Stimulated activated CD4-positive, alpha-beta T cell treated with anti-CD3 and anti-CD28 coated beads, Interleukin-12 subunit alpha, Interleukin-12 subunit beta, amount 100 ng/mL, for 4 hours (primary cell): ENCODE measurements at places on chromosomes 16 and 17.

GRCh38 chr16:50802000-50802399 lies 60.1 kb downstream of the CYLD start:
- DNase-seq, result no peak

- no peak for DNase-seq
Observed at GRCh38 chr16:11588321-11589197, 1.8 kb upstream of the LITAF start.

DNA sequence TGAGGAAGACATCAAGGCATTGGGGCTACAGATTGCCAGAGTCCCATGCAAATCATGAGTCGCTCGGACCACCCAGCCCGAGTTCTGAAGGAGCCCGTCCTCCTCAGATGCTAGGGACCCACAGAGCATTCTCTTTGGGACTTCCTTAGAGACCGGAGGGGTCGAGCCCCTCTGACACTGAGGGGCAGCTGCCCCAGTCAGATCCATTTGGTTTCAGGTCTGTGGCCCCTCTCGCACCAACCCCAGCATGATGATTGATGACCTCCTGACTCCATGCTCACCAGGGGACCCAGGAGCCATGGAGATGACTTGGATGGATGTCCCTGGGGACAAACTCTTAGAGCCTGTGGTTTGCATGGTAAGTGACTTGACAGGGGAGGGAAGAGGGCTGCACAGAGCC lies 8.0 kb downstream of the PDF start:
- DNase-seq, result no peak

DNA sequence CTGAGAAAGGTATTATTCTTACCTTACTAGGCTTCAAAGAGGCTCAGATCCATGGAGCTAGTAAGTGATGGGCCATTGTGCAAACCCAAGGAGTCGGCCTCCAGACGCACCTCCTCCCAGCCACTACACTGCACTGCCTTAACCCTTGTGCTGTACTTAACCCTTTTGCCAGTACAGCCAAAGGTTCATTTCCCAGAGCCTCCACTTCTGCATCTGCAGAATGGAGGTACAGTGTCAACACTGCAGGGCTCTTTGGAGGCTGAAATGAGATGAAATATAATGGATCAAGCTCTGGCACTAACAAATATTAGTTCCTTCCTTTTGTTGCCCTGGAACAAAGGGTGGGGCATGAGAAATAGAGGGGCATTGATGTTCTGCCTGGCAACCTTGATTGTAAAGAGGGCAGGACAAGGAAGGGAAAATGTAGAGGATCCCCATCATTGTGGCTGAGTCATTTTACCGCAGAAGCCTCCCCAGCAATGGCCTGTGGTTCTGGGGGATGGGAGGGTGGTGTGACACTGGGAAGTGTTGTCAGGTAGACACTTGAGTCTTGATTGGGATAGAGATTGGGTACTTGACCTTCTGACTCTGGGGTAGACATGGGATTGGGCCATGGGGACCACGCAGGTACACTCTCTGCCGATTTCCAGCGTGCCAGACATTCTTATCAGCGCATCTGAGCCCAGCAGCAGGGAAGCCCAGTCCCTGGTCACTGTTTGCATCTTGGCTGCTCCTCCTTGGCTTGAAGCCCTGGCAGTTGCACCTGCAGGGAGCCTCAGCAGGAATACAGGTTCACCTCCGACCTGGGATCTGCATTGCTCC lies 84.0 kb downstream of the MSI2 start:
- no peak for DNase-seq

DNA sequence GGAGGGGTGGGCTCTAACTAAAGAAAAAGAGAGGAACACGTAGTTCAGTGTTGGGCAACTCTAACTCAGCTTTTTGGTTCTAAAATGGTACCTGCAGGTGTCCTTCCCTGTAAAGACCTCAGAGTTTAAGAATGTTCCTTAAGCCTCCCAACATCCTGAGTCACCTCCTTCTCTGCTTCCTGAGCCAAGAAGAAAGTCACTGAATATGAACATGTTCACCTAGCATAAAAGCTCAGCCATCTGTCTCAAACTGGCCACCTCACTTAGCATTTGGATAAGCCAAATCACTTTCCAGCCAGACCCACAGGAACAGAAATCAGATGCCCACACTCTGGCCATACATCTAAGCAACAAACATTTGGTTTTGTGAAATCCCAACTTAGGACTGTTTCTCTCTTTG lies 3.7 kb downstream of the TMEM98 start:
- no peak for DNase-seq

GRCh38 chr17:17840751-17841591 lies 4.2 kb upstream of the SREBF1 start:
- no peak for DNase-seq

- no peak for DNase-seq
Observed at GRCh38 chr17:66687570-66688284, 147.2 kb upstream of the CACNG5 start.

DNA sequence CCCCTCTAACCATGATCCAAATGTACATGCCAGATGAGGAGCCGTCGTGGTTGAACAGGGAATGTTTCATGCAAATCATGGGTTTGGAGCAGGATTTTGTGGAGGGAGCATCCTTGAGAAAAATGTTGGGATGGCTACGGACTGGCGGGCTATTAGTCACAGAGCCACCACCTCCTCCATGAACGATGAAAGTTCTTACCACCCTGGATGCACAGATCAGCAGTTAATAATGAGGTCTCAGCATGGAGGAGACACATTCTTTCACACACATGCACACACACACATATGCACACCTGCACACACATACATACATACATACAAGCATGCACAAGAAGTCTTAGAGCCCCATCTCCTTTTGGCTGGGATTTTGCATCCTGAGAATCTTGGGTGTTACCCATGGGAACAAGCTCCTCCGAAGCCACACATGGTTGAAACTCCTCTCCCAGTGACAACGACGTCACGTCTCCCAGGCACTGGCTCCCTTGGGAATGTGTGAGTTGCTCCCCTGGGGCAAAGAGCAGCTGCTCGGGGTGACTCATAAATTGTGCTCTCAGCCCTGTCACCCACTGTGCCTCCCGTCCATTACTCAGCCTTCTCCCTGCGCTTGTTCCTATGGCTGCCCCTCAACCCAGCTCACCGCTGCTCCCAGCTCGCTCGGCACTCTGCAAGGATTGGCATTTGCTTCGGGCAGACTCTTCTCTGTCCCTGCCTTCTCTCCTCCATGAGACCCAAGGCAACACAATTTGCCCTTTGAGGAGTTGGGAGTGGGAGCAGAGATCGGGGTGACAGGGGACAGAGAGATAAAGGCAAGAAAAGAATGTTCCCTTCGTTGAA lies 344.6 kb downstream of the SOX9 start:
- no peak for DNase-seq

GRCh38 chr16:59690216-59690615 lies 956.1 kb upstream of the GOT2 start:
- DNase-seq, result no peak

- DNase-seq, result no peak
Observed at GRCh38 chr16:86138121-86139085, 239.4 kb downstream of the IRF8 start.

- DNase-seq, result no peak
Observed at GRCh38 chr16:82259731-82260130, 89.7 kb upstream of the MPHOSPH6 start.

GRCh38 chr16:9630119-9630518 lies 538.7 kb downstream of the HAPSTR1 start:
- no peak for DNase-seq

GRCh38 chr17:5540321-5540720 lies 44.0 kb downstream of the NLRP1 start:
- no peak for DNase-seq

DNA sequence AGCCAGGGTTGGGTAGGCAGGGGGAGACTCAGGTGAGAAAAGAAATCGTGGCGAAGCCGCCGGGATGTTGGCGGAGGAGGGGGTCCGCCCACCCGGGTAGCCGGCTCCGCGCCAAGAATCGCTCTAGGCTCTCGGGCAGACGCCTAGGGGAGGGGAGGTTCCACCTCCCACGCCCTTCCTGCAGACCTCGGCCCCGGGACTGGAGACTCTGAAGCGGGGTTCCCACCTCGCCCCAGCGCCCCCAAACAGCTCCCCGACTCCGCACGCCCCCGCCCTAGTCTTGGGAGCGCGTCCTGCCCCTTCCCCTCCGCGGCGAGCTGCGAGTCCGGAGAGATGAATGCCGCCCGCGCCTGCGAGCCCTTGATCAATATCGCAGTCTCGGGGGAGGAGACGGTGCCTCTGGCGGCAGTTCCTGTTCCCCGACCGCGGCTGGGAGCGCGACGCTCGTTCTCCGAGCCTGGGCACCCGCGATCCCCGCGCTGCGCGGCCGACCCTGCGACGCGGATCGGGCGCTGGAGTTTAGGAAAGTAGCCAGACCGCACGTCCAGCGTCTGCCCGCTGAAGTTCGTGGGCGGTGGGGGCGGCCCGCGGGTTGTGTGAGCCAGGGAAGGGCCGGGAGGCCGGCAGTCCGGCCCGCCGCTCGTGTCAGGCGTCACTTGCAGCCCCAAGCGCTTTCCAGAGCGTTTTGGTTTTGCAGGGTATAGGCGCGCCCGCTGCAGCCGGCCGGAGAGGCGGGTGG lies 790 bp downstream of the CRHR1 start:
- peak; percentile 32 for DNase-seq

DNA sequence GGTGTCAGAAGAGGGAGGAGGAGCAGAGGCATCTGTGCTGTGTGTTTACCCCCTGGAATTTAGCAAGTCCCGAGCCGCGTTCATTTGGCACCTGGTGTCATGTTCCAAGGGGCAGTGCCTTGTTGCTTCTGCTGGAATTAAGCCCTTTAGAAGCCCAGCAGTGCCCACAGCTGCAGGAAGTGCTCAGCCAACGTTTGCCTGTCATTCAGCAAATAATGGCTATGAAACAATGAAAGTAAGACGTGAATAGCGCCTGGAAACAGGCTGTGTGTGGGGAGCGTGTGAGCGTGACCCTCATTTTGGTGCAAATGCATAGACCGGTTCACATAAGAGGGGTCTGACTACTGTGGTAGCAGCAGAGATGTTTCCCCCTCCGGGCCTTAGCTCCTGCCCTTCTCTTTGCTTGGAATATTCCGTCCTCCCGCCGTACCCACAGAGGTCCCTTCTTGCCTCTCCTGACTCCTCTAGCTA lies 5.8 kb upstream of the ATP2C2 start:
- no peak for DNase-seq

DNA sequence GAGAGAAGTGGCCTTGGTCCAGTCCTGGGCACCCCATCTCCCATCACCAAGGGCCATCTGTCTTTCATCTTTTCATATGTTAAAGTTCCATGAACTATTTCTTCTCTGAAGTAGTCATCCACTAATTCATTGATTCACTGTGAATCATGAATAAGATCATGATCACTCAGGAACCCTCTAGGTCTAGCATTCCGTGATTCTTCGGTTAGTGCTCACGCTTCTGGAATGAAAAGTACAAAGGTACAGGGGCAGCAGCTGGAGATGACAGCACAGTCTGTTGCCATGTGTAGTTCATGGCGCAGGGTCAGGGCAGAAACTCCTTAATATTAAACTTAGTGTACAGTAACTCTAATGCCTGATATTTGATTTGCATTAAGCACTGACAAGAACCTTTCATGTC lies 127.1 kb downstream of the CDH13 start:
- DNase-seq, result no peak

DNA sequence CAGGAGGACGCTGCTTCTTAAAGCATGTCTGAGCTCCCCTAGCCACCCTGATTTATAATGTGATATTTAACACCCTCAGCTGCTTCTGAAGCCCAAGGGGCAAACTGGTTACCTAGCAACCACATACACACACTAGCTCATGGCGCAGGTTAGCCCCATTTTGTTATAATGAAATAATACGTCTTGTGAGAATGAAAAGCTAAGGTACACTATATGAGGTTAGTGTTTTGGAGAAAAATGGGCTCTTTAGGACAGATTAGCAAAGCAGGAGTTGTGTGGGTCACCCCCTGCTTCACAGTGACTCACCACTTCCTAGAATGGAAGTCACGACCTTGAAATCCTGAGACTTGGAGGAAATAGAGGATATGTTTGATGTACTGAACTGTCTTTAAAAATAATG lies 404.8 kb upstream of the HSBP1 start:
- no peak for DNase-seq

DNA sequence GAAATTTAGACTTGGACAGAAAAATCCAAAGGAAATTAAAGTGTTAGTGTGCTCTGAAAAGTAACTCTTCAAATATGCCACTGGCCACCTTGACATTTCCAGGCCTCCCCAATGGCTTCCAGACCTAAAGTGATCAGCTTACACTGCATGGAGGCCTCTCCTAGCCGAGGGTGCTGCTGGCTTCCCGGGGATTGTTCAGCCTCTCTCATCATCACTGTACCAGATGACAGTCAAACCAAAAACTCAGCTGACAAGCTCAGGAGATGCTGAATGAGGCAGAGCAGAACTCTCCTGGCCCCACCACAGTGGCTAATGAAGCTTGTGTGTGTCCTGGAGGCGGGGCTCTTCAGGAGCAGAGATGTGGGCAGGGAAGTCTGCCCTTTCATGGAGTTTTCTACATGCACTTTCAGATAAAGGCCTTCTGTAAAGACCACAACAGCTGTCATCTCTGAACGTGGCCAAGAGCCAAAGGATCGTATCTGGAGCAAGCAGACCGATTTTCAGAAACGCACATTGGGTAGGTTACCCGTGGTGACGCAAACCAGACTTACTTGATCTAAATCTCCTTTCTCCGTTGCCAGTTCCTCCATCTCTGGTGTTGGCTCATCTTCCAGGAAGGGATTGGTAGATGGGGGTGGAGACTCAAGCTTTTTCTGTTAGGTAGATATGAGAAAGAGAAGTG lies 113.3 kb downstream of the VPS53 start:
- no peak for DNase-seq

DNA sequence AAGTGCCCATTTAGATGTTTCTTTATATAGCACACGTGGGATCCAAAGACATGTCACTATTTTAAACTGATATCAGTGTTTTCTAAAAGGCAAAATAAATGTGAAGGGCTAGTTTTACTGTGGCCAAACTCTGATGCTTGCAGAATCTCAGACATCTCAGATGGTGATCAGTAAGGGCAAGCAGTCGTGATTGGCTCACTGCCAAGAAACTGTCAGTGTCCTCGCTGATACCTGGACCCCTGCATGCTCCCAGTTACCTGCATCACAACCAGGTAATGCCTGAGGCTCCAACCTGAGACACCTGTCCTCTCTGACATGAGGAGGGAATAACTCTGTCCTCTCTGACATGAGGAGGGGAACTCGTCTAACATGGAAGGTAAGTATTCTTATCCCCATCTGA lies 114.0 kb downstream of the SPECC1 start:
- no peak for DNase-seq

DNA sequence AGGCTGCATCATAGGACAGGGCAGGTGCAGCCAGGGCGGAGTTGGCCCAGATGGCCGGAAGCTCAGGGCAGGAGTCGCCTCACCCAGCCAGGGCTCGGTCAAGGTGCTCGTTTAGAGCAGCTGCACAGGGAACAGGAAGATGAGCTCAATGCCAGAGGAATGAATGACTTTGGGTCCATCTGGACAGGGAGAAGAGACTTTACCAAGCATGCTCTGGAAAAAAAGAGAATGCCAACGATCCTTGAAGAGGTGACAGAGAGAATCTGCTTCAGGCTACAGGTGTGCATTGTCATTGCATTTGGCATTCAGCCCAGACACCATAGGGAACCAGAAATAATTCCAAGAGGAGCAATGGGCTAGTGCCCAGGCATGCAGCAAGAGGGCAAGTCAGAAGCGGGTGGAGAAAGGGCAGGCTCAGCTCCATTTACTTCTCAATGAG lies 6.7 kb upstream of the MPP3 start:
- no peak for DNase-seq
